ENCODE measurements at places on chromosomes 6 and 20.

GRCh38 chr6:98037571-98037970, 754.6 kb upstream of the MMS22L start:
- DNase-seq, result no peak

GRCh38 chr6:79466207-79466834, 70.9 kb downstream of the LCA5 start:
- peak; percentile 44 for DNase-seq

- no peak for DNase-seq
Measured at GRCh38 chr6:123681957-123682462, 45.3 kb upstream of the TRDN start.

DNA sequence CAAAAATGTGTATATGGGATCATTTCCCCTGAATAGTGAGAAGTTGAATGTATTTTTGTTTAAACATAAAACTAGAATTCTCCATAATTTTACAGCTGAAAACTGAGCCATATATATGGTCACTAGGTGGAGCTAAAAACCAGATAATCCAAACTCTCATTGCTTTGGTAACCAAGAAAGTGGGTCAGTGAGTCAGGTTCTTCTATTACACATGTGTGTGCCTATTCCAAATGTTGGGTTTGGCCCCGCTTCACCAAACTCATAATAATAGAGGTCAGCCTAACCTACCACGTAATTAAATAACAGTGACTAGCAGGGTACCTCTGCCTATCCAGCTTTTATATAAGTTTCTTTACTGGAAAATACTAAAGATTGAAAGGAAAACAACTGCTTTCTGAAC, 19.3 kb upstream of the RNGTT start:
- peak; percentile 88 for DNase-seq

- DNase-seq, result peak; percentile 62
Measured at GRCh38 chr6:68638230-68638900, 3.3 kb downstream of the ADGRB3 start.

GRCh38 chr6:128152551-128152950, 251.7 kb upstream of the THEMIS start:
- no peak for DNase-seq

DNA sequence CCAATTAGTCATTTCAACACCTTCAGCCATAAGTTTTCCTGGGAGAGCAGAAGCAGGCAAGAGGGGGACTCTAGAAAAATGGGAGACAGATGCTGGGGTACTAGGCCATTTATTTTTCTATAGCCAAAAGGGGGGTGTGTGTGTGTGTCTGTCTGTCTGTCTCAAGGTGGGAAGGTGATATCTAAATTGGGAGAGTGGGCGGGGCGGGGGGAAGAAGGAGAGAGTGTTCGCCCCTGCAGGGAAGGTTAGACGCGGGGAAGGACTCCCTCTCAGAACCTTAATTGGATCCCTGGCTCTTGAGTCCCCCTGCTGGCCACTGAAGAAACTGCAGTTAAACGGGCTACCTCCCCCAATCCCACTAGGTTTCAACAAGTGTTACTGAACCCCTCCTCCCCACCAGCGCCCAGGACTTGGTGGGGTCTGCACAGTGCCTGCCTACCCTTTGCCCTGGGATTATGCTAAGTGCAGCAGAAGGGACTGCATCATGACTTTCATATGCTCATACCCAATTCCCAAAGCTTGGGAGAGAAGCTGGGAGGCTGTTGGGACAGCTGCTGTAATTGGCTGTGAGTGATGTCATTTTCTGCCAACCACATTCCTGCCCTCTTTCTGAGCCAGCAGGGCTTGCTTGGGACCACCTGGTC, 45.8 kb downstream of the FOXP4 start:
- DNase-seq, result peak; percentile 79

GRCh38 chr6:158286413-158286812, 25.9 kb upstream of the TULP4 start:
- DNase-seq, result no peak

GRCh38 chr20:63321148-63321831, 28.3 kb downstream of the COL20A1 start:
- no peak for DNase-seq

- DNase-seq, result no peak
Measured at GRCh38 chr20:62918831-62919230, 7.5 kb downstream of the DIDO1 start.

- no peak for DNase-seq
Measured at GRCh38 chr6:141552463-141552862, 580.3 kb upstream of the GJE1 start.

DNA sequence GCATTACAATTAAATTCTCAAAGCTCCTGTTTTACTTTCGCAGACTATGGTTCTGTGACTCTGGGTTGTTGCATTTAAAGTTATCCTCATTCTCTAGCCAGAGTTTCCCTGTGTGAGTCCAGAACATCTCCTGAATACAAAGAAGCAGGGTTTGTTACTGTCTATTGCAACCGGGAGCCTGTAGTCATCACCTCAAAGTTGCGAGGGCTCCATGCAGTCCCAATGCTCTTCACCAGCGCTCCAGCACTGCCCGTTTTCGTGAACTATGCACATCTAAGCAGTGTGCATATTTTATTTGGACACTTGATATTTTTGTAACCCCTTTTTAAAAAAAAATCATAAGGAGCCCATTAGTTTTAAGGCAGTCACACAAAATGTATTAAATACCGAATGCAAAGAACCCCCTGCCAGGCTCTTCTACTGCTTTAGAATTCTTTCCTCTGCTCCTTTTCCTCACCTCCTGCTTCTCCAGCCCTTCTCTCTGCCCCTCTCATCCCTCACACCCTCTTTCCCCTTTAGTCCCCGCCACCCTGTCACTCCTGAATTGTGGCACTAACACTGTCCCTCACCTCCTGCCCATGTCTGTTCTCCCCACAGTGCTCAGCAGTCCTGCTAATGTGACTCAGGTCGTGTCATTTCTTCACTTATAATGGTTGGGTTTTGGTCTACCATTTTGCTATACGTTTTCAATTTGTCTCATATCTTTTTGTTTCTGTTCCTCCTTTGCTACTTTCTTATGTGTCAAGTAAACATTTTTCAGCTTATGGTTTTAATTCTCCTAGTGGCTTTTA, 1.1 kb upstream of the HLA-C start:
- peak; percentile 60 for DNase-seq

DNA sequence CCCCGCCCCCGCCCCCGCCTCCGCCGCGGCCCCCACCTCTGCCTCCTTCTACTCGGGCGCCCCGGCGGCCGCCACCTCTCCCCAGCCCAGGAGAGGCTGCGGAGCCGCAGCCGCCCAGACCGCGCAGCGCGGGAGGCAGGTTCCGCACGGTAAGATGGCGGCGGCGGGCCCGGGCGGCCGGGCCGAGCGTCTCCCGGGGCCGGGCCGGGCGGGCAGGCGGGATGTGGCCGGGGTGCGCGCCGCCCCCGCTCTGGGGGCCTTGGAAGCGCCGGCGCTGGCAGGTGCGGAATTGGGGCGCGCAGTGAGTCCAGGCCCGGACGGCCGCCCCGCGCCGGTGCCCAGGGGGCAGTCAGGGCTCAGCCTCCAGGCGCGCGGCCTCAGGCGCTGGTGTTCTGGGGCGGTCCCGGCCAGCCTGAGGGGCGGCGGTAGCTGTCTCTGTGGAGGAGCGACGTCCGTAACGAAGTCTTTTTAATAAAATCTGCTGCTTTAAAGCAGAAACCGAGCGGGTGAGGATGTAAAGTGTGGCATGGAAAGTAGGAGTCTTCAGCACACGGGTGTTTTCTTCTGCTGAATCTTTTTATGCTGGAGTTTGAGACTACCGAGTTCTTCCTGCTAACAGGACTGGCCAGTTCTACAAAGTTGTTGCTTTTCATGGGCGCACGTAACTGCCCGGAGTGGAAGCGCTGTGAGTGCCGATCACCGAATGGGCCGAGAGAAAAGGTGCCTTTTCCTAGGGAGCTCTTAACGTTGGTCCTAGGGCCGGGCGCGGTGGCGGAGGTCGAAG, at the start of gene GID8:
Gene GID8 (plus strand): TSS at position 43 of the 784 bp plus-strand sequence. CDS start 3,356 bp downstream, outside the sequence.
- peak; percentile 63 for DNase-seq

GRCh38 chr6:64252256-64252655, 616.7 kb downstream of the PHF3 start:
- DNase-seq, result no peak

- DNase-seq, result no peak
Measured at GRCh38 chr20:46751856-46752255, 42.4 kb downstream of the SLC2A10 start.

DNA sequence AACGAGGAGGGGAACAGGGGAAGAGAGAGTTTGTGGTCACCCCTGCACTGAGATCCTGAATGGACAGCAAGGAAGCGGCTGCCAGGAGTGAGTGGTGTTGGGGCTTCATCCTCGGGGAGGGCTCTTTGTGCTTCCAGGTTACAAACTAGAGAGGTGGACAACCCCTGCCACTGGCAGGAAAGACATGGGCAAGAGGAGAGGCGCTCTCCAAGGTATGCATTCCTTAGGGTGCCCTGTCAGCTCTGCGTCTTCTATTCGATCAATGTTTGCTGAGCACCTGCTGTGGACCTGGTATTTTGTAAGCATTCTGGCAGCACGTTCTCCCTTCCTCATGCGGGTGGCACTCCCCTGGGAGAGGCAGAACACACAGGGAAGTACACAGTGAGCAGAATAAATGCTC, 93.6 kb downstream of the CDH4 start:
- DNase-seq, result no peak

- peak; percentile 72 for DNase-seq
Measured at GRCh38 chr20:24842918-24843715, 106.0 kb upstream of the CST7 start.

- no peak for DNase-seq
Measured at GRCh38 chr6:23077772-23078171, 508.4 kb downstream of the HDGFL1 start.

DNA sequence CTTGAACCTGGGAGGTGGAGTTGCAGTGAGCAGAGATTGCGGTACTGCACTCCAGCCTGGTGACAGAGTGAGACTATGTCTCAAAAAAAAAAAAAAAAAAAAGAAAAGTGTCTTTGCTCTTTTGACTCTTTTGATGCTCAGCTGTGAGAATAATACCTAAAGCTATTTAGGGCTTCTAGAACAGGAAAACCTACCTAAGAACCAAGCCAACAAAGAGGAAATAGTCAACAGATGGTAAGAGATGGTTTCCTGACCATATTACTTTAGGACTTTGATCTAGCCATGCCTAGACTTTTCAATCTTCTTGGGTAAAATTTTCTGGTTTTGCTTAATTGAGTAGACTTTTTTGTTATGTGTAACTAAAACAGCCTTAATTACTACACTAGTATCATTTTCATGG, 508.1 kb downstream of the EPHA7 start:
- DNase-seq, result no peak

DNA sequence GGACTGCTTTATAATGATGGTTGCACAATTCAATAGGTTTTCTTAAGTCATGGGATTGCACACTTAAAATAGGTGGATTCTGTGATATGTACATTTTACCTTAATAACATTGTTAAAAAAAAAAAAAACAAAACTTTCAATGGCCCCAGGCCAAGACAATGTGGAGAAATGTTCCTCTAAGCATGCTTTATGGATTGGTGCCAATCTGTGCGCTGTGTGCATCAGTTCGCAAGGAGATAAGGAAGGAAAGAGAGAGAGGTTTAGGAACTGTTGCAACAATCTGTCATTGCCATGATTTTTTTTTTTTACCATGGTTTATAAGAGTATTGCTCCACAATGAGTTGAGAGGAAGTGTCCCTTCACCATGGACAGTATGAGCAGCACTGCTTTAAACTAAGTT, 399.6 kb downstream of the PTPRT start:
- DNase-seq, result no peak

DNA sequence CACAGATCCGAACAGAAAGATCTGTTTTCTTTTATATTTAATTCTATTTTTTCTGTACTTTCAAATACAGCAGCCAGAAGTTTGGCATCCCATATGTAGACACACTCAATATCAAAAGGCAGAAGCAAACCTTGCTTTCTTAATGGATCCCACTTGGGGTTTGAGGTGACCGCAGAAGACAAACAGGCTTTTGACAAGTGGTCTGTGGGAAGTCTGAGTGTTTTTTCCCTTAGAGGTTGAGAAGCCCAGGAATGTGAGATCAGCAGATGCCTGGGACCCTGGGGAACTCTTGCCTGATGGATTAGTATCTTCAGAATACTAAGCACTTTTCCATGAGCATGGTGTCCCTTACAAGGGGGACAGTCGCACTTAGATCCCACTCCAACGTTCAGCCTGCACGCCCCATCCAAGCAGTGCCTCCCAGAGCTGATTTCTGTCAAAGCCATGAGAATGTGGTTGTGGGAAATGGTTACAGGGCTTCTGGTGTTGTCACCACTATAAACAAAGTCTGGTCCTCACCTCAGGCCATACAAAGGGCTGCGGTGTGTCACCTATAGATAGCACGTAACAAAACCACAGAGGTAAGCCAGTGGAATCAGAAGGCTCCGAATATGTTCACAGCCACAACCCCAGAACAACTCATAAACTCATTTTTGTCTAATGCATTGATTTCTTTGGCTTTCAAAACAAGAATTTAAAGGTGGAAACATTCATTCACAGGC, 12.7 kb downstream of the IL17F start:
- no peak for DNase-seq

GRCh38 chr20:2900845-2901592, 27.7 kb downstream of the PTPRA start:
- peak; percentile 63 for DNase-seq

GRCh38 chr6:70045413-70045812, 179.1 kb downstream of the COL19A1 start:
- no peak for DNase-seq

GRCh38 chr6:89475101-89475500, 42.1 kb downstream of the ANKRD6 start:
- DNase-seq, result peak; percentile 44

- no peak for DNase-seq
Measured at GRCh38 chr20:56207656-56208055, 40.9 kb upstream of the MC3R start.

DNA sequence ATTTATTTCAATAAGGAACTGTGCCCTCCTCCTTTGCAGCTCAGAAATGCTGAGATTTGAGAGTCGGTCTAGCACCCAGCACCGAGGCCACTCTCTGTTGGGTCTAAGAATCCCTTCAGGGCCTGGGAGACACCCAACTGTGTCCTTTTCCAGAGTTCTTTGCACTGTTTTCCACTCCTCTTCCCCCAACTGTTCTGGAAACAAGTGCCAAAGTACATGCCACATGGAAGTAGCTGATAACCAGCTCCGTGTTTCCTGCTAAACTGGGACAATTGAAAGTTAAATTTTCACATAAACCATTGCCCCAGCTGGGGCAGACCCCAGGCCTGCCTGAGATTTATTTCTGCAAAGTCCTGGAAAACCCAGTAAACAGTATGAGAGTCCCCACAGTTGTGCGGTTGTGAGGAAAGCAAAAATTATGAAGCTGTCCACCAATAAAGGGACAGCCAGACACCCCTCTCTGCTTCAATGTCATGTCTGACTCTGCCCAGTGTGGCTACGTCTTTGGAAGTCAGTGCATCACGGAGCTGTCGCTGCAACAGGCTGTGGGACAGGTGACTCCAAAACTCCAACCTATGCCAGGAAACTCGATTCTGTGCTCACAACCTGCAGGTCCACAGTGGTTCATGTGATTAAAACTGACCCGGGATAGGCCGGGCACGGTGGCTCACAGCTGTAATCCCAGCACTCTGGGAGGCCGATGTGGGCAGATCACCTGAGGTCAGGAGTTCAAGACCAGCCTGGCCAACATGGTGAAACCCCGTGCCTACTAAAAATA, 178.0 kb upstream of the AFDN start:
- no peak for DNase-seq

DNA sequence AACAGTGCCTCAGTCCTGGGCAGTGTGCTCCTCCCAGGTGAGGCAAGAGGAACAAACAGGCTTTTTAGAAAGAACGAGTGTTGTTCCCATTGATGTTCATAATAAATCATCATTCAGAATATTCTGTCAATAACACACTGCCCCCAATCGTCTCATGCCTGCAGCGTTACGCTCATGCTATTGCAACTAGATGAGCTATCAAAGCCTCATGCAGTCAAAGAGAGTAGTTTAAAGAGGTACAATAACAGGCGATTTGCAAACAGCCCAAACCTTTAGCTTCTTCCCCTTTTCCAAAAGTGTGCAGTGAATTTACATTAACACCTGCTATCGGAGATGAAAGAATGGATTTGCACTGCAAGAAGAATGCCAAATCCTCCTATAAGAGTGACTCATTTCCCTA, 1164.7 kb upstream of the MAP3K7 start:
- no peak for DNase-seq

Measured in suppressor macrophage treated with lipopolysaccharide for 4 hours (primary cell).